ENCODE measurements at places on chromosomes 12 and 14.

DNA sequence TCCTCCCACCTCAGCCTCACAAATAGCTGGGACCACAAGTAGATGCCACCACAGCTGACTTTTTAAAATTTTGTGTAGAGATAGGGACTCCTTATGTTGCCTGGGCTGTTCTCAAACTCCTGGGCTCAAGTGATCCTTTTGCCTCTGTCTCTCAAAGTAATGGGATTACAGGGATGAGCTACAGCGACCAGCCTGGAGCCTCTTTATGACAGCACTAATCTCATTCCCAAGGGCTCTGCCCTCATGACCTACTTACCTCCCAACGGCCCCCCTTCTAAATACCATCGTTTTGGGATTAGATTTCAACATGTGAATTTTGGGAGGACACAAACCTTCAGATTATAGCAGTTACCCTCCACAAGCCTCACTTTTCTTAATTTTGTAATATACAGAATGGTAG lies 150.6 kb upstream of the FUT8 start:
- DNase-seq = no peak

- no peak for DNase-seq
These were observed 327.2 kb downstream of the BTG1 start for GRCh38 chr12:91818227-91819131.

- DNase-seq = no peak
These were observed 75.2 kb upstream of the TMCC3 start for GRCh38 chr12:94725375-94726168.

- no peak for DNase-seq
These were observed 74.4 kb upstream of the STAC3 start for GRCh38 chr12:57325395-57325794.

GRCh38 chr14:81113176-81113575 lies 107.6 kb downstream of the GTF2A1 start:
- no peak for DNase-seq

DNA sequence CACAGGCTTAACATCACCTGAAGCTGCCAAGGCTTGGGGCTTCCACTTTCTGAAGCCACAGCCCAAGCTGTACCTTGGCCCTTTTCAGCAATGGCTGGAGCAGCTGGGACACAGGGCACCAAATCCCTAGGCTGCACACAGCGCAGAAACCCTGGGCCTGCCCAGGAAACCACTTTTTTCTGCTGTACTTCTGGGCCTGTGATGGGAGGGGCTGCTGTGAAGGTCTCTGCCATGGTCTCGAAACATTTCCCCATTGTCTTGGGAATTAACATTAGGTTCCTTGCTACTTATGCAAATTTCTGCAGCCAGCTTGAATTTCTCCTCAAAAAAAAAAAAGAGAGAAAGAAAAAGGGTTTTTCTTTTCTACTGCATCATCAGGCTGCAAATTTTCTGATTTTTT lies 219.1 kb downstream of the RPL10L start:
- no peak for DNase-seq

DNA sequence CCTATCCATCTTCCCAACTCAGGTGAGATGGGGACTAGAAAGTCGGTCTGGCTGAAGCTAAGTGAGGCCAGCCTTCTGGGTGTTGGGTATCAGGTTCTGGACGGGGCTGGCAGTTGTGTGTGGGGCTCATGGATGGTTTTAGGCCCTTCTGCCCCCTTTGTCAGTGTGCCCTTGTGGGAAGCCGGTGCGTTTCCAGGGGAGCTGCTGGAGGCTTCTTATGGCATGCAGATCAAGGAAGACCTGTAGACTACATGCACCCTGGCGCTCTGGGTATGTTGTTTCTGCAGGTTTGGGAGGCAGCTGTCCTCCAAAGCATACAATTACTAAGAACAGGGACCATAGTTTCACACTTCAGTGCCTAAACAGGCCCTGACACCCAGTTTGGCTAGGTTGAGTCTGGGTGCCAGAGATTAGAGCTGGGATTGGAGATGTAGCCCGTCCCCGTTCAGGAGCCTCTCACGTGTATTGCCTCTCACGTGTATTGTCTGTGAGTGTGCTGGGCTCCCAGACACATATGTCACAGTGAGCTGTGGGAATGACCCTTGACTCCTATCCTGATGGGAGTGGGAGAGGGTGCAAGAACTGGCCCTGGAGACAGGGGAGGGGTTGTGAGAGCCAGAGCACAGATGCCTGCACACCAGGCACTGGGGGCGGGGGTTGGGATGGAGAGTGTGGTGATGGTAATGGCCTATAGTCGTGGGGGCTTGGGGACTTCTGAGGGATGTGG lies 84.4 kb downstream of the SLC25A47 start:
- no peak for DNase-seq

- no peak for DNase-seq
These were observed 132.7 kb downstream of the SSPN start for GRCh38 chr12:26327975-26328644.

GRCh38 chr14:103362780-103363179 lies 22.4 kb upstream of the MARK3 start:
- no peak for DNase-seq

- DNase-seq = no peak
These were observed 465.3 kb downstream of the PRKD1 start for GRCh38 chr14:29462321-29462720.

GRCh38 chr12:93134893-93135285 lies 205.8 kb upstream of the EEA1 start:
- DNase-seq = no peak

Data from BJ (cell line).